Right kidney (tissue), 9 donors: ENCODE measurements at places on chromosomes 16 and 17.

DNA sequence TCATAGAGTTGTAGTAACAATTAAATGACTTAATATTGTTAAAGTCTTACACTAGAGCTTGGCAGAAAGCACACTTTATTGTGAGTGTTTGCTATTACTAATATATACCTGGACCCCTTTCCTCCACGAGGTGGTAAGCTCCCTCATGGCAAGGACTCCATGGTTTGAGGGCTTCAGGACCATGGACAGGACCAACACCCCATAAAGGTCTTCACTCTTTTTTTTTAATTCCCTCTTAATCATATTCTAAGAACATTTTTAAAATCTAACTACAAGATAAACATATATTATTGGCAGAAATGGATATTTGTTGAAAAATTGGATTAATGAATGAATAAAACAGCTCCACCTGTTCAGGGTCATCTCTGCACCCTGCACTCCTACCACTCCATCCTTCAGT lies 154.5 kb downstream of the CBLN1 start:
- DNase-seq = no peak

DNA sequence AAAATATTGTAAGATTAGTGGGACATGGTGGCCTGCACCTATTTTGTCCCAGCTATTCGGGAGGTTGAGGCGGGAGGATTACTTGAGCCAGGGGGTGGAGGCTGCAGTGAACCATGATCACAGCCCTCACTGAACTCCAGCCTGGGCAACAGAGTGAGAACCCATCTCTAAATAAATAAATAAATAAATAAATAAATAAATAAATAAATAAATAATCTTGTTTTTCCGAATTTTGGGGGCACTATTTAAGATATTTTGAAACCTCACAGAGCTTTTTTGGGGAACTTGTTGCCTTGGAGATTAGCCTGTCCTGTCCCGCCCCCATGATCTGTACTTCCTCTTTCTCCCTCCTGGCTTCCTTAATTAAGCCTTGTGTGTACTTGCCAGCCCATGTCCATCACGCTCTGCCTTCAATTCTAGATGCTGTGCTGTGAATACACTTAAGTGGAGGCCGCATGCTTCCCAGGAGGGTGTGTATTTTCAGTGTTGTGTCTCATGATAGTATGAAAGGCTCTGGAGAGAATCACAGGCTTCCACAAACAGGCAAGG lies 4.4 kb downstream of the LGALS9 start:
- DNase-seq = no peak

GRCh38 chr17:61770043-61770442 lies 93.3 kb downstream of the BRIP1 start:
- no peak for DNase-seq

DNA sequence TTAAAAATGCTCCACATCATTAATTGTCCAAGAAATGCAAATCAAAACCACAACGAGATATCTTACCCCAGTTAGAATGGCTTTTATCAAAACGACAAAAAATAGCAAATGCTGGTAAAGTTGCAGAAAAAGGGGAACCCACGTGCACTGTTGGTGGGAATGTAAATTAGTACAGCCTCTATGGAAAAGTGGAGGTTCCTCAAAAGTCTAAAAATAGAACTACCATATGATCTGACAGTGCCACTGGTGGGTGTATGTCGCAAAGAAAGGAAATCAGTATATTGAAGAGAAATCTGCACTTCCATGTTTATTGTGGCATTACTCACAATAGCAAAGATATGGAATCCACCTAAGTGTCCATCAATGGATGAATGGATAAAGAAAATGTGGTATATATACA lies 38.2 kb upstream of the ZFHX3 start:
- no peak for DNase-seq

DNA sequence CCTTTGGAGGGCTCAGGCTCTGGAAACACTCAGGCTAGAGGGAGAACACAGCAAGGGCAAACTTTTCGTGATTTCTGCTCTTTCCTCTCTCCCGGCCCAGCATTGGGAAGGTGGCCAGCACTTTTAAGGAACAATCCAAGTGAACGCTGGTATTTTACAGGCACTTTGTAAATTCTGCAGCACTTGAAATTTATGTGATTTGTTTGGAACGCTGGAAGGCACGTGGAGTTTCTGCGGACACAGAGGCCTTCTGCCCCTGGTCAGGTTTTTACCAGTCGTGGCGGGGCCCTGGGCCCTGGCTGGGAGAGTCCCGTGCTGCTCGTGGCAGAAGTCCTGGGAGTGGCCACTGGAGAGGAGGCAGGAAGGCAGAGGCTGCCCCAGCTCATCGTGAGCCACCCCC lies 188.6 kb downstream of the ENGASE start:
- DNase-seq = no peak

DNA sequence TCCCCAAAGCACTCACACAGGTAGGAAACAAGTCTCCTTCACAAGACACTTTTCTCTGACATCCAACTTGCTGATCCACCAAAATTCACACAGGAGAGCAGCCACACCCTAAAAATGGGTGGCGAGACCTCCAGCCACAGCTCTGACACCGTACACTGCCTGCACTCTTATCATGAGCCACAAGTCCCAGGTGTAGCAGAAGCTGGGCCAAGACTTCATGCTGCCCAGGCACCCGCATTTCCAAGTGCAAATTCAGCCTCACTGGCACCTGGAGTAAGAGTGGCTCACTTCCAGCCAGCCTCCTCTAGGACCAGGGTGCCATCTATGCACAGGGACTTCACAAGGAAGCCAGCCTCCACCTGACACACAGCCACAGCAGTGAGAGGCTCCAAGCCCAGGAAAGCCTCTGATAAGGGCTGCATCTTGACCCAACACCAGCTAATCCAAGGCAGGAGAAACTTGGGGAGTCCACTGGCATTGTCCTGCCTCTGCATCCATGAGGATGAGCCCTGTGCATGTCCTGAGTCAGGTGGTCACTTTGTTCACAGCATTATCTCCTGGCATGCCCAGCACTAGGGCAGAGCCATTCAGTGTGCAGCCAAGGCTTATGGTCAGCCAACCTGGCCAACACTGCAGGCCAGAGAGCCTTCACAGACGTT lies 2.6 kb upstream of the ZNF768 start:
- DNase-seq = no peak

- DNase-seq = no peak
Measured at GRCh38 chr17:18187821-18188761, 4.5 kb downstream of the ALKBH5 start.

DNA sequence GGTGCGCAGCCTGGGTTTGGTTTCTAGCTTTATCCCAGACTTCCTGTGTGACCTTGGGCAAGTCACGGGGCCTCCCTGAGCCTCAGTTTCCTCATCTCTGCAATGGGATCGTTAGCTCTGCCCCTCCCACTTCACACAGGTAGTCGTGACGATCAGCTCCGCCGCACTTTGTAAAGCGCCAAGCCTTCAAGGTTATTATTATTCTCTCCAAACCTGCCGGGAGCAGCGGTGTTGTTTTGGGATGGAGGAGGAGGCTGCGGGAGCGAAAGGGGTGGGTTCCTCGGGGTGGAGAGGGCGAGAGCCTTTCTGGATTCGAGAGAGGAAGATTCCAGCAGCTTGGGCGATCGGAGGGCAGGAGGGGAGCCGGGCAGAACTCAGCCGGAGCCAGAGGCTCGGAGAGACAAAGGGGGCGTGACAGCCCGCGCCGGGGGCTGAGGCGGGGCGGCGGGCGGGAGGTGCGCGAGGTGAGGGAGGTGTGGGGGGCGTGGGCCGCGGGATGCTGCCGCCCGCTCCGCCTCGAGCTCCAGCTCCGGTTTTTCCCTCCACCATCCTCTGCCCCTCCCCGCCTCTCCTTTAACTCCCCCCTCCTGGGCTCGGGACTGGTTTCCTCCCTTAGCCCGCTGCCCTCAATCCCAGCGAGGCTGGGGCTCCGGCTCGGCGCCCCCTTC lies at the start of gene EFNB3:
TSS of gene EFNB3 (plus strand) at position 602 of the 668 bp plus-strand sequence. CDS start 397 bp downstream, outside the sequence.
- peak; percentile 61 for DNase-seq

DNA sequence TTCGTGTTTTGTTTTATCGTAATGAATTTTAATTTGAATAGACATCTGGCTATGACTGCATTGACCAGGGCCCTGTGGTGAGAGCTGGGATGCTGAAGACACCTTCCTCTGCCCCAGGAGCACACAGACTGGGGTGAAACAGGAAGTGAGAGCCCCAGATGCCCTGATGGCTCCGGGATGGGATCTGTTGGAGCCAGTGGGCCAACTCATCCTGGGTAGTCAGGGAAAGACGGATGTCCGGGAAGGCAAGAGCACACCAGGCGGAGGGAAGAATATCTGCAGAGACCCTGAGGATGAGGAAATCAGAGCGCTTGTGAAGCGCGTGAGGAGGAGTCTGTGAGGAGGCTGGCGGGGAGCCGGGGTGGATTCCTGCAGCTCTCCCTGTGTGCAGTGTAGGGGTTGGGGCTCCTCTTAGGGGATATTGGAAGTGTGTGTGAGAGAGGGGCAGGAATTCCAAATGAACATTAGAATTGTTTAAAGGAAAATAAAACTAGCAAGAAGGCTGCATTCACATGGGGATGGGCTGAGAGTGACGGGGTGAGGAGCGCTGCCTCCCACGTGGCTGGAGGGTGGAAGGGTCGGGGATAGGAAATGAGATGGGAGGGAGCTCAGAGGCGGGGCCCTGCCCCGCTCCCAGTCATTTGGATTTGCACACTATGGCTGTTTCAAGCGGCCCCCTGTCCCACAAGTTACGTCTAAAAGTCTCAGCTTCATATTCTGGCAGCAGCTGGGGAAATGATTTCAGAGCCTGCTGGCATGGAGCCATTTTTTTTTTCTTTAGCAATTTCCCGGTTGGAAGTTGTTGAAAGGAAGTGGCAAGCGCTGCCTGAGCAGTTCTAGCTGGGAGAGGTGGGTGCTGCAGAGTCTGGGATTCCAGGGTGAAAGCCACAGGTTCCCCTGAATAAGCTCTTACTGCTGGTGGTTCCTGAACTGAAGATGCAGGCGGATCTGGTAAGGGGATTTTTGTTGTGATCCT lies 71.2 kb upstream of the LGALS9 start:
- DNase-seq = peak; percentile 69

GRCh38 chr16:3938843-3939624 lies 58.5 kb upstream of the CREBBP start:
- peak; percentile 82 for DNase-seq

DNA sequence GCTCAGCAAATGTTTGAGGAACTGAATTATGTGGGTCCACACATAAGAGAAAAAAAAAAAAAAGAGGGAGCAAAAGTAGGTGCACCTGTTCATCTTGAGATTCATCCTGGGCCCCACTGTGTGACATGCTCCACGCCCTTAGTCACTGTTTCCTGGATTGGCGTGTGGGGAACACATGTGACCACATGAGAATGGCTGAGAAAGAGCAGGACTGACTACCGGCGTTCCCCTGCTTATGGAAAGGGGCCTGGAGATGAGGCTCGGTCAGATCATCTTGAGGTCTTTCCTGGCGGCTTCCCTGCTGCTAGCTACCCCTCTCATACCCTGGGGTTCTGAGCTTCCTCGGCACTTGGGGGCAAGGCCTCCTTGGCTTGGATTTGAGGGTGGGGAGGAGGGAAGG lies 3.9 kb downstream of the DEXI start:
- no peak for DNase-seq

DNA sequence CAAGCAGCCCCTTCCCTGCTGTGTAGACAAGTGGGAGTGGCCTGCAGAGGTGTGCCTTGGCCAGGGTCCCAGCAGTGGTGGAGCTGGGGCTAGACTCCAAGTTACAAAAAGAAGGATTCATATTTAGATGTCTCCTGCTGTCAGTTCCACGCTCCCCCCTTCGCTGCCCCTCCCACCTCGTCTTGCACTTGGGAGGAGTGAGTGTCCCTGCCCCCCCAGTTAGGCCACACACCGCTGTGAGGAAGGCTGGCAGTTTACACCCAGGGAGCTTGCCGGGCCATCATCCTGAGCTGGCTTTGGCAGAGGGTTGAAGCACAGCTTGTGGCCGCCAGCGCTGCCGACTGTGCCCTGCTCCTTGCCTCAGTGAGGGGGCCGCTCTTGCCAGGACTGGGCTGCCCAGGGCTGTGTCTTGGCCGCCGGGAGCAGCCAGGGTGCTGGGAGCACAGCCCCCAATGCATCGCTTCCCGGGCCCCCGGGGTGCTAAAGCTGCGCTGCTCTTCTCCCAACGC lies 44.3 kb downstream of the ELAC2 start:
- DNase-seq = no peak

GRCh38 chr17:40866838-40867237 lies at the start of gene KRT12:
KRT12 (minus strand) TSS chr17:40867223; CDS start chr17:40867186, 37 bp downstream.
- DNase-seq = no peak

GRCh38 chr16:82067042-82067803 lies 32.2 kb downstream of the HSD17B2 start:
- DNase-seq = no peak

DNA sequence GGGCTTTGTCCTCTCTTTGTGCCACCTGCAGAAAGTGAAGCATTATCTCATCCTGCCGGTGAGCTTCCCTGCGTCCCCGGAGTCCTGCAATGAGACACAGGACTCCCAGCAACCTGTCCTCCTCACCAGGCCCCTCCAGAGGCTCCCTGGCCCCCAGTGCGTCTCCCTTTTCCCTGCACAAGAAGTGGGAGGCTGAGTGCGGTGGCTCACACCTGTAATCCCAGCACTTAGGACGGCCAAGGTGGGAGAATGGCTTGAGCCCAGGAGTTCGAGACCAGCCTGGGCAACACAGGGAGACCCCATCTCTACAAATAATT lies 8.4 kb downstream of the GRB7 start:
- DNase-seq = no peak

DNA sequence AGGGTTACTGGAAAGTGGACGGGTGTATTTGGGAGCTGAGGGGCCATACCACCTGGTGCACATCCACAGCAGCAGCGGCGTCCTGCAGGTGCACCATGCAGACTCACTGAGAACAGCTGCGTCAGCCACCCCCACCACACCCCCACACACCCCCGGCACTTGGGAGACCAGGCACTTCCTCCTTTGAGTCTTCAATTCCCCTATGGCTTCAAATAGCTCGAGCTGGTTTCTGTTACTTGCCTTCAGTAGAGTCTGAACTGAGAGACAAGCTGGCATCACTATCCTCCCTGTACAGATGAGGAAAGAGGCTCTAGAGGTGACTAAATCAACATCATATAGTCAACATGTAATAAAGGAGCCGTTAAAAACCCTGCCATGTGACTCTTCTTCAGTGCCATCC lies 15.4 kb downstream of the CUEDC1 start:
- no peak for DNase-seq

- DNase-seq = no peak
Measured at GRCh38 chr17:77558846-77559626, 399.5 kb upstream of the TNRC6C start.

DNA sequence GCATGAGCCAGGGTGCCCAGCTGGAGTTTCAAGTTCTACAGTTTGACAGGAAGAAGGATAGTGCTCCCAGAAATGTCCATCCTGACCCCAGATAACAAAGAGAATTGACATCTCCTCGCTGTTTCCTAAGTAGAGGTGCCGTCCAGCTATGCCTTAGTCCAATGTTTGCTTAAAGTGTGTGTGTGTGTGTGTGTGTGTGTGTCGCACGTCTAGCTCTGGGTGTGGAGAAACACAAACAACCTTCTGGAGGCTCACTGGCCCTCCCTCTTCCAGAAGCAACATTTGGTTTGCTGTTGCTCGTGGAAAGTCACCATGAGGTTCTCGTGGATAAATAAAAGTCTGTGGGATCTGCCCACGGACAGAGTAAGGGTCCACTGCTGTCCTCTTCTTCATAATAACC lies 22.1 kb downstream of the EMP2 start:
- DNase-seq = no peak

GRCh38 chr16:17365211-17365541 lies 105.6 kb downstream of the XYLT1 start:
- no peak for DNase-seq
